ENCODE measurements at places on chromosomes 2 and 18. TPM values are rescaled to one million over a fixed set of nuclear protein-coding genes. Genes with fewer than 3 reads are reported as not detected.
A peak's percentile ranks its signal among the peaks of the same experiment; 100 is the strongest.

GRCh38 chr18:43277164-43277600 lies at the start of gene SYT4:
TSS of gene SYT4 (minus strand) at chr18:43277490. CDS start at chr18:43277281, 209 bp downstream.
- peak; percentile 7 for DNase-seq

The B3GNT7 gene
- polyA plus RNA-seq, result 0.07 TPM

DNA sequence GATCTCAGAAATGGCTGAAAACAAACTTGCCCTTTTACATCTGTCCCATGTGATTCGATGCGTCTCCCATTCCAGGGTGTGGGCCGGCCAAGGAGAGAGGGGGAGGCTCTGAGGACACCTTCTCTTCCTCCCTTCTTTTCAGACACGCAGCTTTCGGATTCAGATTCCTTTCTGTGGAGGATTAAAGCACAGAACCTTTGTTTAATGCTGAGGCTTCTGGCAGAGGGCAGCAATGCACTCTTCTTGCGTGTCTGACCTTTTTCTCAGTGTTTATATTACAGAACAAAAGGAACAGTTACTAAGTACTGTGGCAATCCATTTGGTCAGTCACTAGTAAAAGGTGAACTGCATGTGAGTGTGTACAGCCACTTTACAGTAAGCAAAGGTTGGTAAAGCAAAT lies 268.9 kb upstream of the CCDC68 start:
- peak; percentile 72 for DNase-seq

- DNase-seq, result no peak
Measured at GRCh38 chr2:236608710-236609109, 39.1 kb downstream of the ACKR3 start.

The FAM237A gene
- polyA plus RNA-seq, result not detected
